G401 (cell line): ENCODE measurements at places on chromosomes 1 and 21.
A peak's percentile ranks its signal among the peaks of the same experiment; 100 is the strongest.

DNA sequence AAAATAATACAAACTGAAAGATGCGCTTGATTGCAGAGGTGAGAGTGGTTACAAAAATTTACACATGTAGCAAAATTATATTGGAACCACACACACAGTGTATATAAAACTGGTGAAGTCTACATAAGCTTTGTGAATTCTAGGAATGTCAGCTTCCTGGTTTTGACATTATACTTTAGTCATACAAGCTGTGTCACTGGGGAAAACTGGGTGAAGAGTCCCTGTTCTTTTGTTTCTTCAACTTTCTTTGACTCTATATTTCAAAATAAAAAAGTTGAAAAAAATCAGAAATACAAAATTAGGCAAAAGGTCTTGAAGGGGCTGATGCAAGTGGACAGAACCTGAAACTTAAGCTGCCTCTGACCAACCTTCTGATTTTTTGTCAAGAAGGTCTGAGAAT, 3.0 kb downstream of the C1QC start:
- DNase-seq, result no peak

- DNase-seq, result no peak
Observed at GRCh38 chr1:35683012-35683411, 35.7 kb downstream of the C1orf216 start.

- no peak for DNase-seq
Observed at GRCh38 chr1:96882096-96882495, 160.5 kb downstream of the PTBP2 start.

DNA sequence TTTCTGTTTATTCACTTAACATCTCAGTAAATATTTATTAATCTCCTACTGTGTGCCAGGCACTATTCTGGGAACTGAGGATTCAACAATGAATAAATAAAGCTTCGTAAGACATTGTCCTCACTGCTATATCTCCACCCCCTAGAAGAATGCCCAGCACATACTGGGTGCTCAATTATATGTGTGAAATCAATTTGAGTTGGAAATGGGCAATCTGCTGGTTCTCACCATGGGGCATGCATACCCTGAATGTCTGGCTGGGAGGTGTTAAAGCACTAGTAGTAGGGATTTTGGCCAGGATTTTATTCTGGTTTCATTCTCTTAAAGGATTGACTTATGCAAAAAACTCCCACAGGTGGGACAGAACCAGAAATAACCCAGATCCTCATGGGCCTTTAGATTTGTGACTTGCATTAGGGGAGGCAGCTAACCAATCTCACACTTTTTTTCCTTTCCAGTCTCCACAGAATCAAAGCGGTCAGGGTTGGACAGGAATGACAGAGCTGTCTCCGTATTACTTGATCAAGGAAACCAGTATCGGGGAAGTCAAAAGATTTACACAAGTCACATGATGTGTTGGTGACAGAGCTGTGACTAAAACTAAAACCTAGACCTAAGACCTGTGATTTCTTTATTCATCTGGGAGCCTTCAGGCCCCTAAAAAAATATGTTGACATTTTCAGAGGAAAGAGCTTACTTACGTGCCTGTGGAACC, 12.8 kb downstream of the GFI1 start:
- DNase-seq, result no peak

GRCh38 chr1:226915672-226915995, 24.5 kb upstream of the COQ8A start:
- DNase-seq, result no peak

- DNase-seq, result no peak
Observed at GRCh38 chr1:45623972-45624371, at the start of gene CCDC17. CCDC17 (minus strand) TSS chr1:45624054; CDS start chr1:45623909, 145 bp downstream.

GRCh38 chr1:171809834-171810233, 28.4 kb downstream of the METTL13 start:
- DNase-seq, result no peak

DNA sequence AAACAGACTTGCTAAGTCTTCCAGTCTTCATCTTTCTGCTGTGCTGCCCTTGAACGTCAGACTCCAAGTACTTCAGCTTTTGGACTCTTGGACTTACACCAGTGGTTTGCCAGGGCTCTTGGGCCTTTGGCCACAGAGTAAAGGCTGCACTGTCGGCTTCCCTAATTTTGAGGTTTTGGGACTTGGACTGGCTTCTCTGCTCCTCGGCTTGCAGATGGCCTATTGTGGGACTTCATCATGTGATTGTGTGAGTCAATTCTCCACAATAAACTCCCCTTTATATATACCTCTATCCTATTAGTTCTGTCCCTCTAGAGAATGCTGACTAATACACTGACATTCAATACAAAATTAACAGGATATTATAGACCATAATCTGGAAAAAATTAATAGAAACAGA, 628.1 kb downstream of the PLPP3 start:
- DNase-seq, result no peak

- DNase-seq, result no peak
Observed at GRCh38 chr1:145997016-145997717, 788 bp upstream of the TXNIP start.

GRCh38 chr1:159040206-159040605, 30.5 kb downstream of the IFI16 start:
- no peak for DNase-seq

DNA sequence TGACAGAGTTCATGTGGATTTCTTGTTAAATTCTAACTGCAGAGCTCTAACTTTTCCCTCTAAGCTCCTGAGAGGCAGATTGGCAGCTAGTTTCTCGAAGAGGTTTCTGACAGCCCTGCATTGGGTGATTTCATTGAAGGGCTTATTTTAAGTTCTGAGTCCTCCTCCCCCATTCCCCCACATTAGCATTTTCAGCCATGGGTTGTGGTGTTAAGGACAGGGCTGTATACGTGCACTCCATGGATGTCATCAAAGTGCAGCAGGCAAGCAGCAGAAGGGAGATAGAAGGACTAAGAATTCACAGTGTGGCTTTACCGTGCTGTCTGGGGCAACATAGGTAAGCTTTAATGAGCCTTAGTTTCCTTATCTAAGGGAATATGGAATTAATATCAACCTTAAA, 19.0 kb downstream of the CRYZ start:
- no peak for DNase-seq

- DNase-seq, result peak; percentile 93
Observed at GRCh38 chr1:110615548-110616130, 9.5 kb upstream of the KCNA2 start.
